Activated T-cell treated with anti-CD3 and anti-CD28 coated beads, Interleukin-2, amount 50 U/mL, for 48 hours (primary cell): ENCODE measurements at places on chromosomes 1 and 21.

GRCh38 chr1:94863919-94864318 lies 43.8 kb downstream of the SLC44A3 start:
- DNase-seq = no peak

- no peak for DNase-seq
These were observed 3.1 kb upstream of the RGS13 start for GRCh38 chr1:192632641-192633532.

DNA sequence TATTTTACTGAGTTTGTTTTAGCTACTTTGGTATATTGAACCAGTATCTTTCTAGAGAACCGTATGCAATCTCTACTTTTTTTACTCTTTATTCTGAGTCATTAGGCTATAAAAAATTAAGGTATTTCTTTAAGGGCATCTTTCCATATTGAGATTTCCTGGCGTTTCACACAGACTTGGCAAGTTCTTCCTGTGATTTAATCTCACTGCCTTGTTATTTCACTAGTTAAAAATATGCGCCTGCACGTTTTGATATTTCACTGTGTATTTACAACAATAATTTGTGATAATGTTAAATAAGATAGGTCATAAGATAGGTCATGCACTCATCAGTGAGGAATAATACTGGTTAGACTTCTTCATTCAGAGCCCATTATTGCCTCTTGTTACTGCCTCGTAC lies 16.2 kb upstream of the CR1L start:
- DNase-seq = no peak

DNA sequence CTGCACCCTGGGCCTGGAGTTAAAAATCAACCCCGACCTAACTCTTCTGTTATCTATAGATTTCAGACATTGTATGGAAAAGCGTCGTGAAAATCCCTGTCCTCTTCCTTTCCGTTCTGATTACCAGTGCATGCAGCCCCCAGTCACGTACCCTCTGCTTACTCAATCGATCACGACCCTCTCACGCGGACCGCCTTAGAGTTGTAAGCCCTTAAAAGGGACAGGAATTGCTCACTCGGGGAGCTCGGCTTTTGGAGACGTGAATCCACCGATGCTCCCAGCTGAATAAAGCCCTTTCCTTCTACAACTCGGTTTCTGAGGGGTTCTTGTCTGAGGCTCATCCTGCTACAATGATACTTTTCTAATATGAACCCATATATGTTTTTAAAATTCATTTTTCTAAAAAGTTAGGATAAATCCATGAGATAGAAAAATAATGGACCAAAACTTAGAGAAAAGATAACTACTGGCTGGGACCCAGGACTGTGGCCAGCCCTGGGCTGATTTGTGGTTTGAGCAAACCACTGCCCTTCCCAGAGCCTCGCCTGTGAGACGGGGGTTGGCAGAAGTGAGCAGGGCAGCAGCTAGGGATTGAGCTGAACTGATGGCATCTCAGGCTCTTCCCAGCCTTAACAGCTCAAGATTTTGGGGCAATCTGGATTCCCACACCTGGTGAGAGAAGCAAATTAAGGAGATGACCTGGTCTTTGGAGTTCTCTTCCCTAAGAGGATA lies 5.0 kb downstream of the UQCRHL start:
- DNase-seq = no peak

DNA sequence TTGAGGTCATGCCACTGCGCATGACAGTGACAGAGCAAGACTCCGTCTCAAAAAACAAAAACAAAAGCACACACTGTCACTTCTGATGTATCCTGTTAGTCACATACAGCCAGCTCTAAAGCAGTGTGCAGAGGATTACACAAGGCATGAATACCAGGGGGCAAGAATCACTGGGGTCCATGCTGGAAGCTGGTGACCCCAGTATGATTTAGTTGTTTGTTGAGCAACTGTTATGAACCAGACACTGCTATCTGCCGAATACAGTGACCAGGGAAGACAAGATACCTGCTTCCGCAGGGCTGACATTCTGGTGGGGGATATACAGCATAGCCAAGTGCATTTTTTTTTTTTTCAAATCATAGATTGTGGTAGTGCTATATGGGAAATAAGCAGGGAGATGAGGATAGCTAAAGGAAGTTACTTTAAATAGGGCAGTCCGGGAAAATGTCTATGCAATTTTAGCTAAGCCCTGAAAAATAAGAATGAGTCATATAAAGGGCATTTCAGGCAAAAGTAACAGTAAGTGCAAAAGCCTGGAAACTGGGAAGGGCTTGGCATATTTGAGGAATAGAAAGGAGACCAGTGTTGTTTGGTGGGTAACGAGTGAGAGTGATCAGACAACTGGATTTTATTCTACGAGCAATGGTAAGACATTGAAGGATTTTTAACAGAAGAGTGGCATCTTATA lies 69.7 kb downstream of the ADSS2 start:
- DNase-seq = no peak

DNA sequence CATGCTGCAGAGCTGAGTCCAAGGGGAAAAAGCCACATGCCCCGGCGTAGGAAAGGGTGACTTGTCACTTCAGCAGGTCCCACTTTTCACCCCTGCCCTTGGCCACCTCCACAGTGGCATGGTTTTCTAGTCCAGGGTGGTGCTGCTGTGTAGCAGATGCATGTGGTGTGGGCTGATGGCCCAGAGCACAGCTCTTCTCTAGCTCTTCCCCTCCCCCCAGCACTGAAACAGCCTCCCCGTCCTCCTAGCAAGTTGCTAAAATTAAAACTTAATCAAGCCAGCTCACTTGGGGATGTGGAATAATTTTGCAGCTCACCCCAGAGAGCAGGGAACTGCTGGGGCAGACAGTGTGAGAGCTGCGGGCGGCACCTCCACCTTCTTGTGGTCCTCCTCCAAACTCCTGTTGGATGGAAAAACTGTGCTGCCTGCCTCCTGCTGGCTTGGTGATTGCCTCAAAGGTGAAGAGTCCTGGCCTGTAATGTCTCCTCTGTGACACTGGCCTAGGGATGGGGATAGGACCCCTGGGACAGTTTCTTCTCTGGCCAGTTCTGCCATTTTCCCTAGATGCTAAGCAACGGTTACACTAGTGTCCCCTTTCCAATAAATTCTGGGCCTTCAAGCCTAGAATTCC lies 91.6 kb downstream of the RNF220 start:
- no peak for DNase-seq

DNA sequence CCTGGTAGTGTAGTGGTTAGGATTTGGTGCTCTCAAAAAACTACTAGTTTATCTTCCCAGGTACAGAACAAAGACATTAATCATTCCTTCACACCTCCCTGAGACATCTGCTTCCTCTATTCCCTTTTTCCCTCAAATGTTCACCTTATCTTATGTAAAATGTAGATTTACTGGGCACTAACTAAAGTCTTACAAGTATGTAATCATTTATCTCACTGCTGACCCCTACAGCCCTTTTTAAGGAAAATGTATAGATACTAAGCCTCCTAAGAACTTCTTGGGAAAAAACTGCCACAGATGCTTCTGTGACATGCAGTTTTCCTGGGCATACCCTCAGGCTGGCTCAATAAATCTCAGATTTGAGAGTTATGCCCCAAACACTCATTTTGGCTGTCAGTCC lies 50.8 kb upstream of the NEK7 start:
- DNase-seq = no peak

GRCh38 chr1:181499825-181500224 lies 16.5 kb downstream of the CACNA1E start:
- no peak for DNase-seq

GRCh38 chr1:173012126-173012525 lies 38.6 kb downstream of the TNFSF18 start:
- DNase-seq = no peak

DNA sequence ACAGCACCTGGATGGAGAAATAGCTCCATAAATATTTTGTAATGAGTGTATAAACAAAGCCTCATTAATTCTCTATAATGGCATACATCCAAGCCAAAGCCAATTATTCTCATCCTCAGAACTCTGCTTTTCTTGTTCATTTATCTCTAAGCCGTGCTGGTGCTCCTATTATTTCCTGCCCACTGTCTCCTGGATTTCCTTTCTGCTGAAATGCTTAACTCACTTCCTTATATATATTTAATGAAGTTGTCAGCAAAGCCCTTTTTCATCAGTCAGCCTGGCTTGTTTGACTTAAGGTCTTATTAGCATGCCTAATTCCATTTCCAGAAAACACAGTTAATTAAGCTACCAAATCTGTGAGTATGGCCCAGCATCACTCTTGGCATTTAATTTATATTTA lies 93.4 kb downstream of the SLC25A24 start:
- DNase-seq = no peak

GRCh38 chr1:204275695-204276370 lies 62.0 kb upstream of the GOLT1A start:
- no peak for DNase-seq

GRCh38 chr1:60149251-60149650 lies 75.7 kb upstream of the C1orf87 start:
- no peak for DNase-seq

- no peak for DNase-seq
These were observed 150.0 kb downstream of the TOMM20 start for GRCh38 chr1:234978397-234979295.

DNA sequence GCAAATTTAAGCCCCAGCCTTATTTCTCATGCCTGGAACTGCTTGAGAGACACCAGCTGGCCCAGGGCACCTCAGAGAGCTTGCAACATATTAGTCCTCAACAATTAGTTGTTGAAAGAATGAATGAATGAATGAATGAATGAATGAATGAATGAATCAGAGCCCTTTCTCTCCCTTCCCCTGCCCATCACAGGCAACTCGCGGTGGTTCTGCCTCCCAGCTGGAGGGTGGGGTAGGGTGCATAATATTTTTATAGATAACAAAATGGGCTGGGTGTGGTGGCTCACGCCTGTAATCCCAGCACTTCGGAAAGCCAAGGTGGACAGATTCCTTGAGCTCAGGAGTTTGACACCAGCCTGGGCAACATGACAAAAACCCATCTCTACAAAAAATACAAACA lies 110.1 kb downstream of the CCDC185 start:
- no peak for DNase-seq

GRCh38 chr1:67143966-67144365 lies 9.2 kb upstream of the C1orf141 start:
- DNase-seq = no peak

DNA sequence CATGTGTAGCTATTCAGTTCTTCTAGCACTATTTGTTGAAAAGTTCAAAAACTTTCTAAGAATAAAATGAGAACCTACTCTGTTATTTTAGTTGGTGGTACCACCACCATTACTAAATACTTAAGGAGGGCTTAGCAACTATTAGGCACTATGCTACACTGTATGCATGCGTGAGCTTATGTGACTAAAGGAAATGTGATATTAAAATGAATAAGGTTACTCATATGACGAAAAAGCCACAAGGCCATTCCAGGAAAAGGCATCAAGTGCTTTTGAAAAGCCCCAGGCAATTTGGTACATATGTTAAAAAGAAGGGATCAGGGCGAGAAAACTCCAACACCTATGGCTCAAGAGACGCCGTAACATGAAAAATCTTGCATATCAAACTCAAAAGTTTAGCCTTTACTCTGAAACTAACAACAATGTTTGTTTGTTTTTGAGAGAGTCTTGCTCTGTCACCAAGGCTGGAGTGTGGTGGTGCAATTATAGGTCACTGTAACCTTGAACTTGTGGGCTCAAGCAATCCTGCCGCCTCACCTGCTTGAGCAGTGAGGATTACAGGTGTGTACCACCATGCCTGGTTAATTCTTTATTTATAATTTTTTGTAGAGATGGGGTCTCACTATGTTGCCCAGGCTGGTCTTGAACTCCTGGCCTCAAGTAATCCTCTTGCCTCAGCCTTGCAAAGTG lies 42.5 kb downstream of the EPRS1 start:
- DNase-seq = no peak

- DNase-seq = no peak
These were observed 76.0 kb downstream of the DNM3 start for GRCh38 chr1:171917331-171917730.

DNA sequence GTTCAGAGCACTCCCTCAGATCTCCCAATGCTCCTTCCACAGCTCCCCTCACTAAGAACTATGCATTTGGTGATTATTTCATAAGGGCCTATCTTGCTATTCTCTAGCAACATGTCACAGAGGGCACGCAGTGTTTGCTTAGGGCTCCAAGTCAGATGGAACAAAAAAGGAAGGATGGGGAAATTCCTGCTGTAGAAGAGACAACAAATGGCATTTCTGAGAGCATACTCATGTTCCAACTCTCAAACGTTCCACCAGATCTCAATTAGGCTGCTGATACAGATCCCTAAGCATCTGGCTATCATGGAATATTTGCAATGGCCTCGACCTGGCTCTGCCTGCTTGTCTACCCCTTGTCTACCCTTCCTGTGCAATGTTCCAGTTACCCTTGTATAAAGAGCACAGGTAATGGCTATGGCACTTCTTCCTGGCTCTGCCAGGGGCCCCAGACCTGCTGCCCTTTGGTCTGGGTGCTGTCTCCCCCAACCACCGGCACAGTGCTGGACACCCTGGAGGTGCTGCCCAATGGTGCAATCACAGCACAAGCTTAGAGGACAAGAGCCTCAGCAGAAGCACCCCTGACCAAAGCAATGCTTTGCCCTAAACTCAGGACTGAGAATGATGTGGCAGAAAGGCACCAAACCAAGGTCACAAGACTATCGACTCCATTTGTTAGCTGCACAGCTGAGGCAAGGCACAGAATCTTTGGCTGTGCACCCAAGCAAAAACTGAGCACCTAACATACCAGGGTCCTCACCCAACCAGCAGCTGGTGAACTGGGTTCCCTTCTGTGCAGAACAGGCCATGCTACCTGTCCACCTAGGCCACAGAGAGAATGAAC lies 3.6 kb downstream of the PARP1 start:
- no peak for DNase-seq

DNA sequence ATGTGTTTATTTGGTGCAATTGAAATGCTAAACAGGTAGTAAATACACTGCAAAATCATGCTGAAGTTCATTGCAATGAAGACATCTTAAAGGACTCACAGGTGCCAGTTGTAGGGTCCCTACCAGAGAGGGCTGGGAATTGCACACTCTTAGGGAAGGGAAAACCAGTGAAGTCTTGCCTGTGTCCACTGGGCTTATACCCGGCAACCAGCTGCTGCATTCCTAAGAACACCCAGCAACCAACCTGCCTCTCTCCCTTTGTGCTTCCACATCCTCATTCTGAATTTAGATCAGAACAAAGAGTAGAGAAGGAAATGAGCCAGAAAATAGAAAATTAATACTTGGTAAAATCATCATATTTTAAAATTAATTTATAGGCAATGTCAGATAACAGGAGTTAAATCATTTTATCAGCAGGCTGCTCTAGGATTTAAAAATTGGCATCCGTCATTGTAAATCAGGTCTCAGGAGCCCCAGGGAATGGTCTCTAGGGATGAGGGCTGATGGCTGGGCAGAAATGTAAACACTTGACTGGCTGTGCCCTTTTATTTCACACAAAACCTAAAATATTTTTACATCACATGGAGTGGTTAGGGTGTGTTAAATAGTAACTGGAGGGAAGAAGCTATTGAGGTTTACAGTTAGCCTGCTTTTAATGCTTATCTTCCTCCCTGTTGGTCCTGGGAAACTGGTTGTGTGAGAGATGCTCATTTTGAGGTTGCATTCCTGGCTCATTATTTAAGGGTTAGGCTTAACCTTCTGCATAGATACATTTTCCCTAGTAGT lies 31.3 kb downstream of the PTGFRN start:
- DNase-seq = no peak
